Glomerular endothelial cell (primary cell): ENCODE measurements at places on chromosomes 2 and 18.

GRCh38 chr2:220932041-220932440 lies 640.1 kb downstream of the EPHA4 start:
- no peak for DNase-seq

GRCh38 chr2:100140582-100140981 lies 1.8 kb downstream of the AFF3 start:
- DNase-seq: no peak

DNA sequence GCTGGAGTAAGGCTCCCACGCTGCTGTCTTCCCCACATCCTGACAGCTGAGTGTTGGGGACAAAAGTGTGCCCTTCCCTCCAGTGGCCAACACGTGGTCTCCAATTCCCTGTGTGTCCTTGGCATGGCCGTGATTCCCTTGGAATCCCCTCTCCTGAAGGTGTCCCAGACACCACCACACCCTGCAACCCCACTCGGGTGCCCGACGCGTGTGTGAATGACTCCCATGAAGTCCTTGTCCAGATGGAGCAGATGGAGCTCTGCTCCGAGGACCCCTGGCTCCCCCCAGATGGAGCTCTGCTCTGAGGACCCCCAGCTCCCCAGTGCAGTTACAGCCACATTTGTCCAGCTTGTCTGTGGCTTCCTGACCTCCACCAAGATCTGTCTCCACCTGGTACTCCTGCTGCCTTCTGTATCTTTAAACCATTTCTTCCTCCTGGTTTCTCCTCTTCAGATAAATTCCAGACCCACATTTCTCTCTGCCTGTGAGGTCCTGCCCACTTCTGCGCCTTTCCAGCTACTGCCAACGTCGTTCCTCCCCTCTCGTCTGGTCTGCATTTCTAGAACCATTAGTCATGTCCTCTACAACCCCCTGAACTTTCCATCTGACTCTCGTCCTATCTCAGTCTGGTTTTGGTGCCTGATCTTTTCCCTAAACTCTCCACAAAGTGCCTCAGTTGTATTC lies 86.8 kb upstream of the PXDN start:
- no peak for DNase-seq

DNA sequence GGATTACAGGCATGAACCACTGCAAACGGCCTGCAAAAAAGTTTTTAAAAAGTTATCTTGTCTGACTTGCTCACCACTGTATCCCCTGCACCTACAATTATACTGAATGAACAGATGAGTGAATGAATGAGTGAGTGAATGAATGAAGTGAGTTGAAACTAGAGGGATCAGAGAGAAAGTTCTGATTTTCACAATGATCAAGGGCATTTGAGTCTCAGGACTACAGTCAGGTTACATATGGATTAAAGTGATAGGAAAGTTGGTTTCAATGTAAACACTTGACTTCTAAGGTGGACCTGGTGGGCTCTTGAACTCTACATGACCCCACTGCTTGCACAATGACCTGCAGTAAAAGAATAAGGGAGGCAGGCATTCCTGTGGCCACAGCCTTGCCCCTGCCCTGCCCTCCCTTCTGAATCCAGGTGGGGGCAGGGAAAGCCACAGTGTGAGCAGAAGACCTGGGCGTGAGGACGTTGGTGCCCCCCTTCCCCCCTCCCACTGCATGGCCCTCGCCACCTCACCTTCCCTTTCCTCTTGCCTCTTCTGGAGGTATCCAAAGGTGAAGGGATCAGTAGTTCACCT lies 10.7 kb downstream of the C2orf80 start:
- no peak for DNase-seq

GRCh38 chr18:33951031-33951430 lies 273.7 kb downstream of the NOL4 start:
- no peak for DNase-seq

- no peak for DNase-seq
Measured at GRCh38 chr2:85470850-85471800, 52.6 kb downstream of the SH2D6 start.

DNA sequence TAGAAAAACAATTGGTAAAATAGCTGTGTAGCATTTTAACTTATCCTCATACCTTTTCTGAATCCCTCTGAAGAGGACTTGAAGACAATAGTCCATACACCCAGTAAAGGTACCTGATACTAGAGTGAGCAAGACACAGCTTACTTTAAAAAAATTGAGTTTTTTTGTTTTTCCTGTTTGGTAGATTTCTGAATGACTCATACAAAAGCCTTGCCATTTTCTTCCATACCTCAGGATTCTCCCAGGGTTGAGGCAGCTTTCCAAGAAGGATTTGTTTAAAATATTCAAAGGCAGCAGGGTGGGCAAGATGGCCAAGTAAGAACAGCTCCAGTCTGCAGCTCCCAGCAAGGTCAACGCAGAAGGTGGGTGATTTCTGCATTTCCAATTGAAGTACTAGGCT lies 551.0 kb upstream of the LRATD1 start:
- no peak for DNase-seq

DNA sequence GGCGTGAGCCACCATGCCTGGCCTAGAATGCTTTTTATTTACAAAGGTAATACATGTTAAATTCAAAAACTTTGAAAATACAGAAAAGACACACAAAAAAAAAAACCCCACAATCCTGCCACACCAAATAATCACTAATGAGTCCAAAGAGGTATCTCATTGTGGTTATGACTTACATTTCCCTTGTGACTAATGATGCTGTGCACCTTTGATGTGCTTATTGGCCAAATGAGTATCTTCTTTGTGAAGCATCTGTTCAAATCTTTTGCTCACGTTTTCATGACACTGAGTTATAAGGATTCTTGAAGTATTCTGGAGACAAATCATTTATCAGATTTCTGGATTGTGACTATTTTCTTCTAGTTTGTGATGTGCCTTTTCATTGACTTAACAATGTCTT lies 6.4 kb upstream of the NLRC4 start:
- no peak for DNase-seq

- no peak for DNase-seq
Measured at GRCh38 chr2:83113953-83114352, 1345.1 kb downstream of the SUCLG1 start.

GRCh38 chr2:66344087-66344663 lies 90.8 kb upstream of the MEIS1 start:
- no peak for DNase-seq

DNA sequence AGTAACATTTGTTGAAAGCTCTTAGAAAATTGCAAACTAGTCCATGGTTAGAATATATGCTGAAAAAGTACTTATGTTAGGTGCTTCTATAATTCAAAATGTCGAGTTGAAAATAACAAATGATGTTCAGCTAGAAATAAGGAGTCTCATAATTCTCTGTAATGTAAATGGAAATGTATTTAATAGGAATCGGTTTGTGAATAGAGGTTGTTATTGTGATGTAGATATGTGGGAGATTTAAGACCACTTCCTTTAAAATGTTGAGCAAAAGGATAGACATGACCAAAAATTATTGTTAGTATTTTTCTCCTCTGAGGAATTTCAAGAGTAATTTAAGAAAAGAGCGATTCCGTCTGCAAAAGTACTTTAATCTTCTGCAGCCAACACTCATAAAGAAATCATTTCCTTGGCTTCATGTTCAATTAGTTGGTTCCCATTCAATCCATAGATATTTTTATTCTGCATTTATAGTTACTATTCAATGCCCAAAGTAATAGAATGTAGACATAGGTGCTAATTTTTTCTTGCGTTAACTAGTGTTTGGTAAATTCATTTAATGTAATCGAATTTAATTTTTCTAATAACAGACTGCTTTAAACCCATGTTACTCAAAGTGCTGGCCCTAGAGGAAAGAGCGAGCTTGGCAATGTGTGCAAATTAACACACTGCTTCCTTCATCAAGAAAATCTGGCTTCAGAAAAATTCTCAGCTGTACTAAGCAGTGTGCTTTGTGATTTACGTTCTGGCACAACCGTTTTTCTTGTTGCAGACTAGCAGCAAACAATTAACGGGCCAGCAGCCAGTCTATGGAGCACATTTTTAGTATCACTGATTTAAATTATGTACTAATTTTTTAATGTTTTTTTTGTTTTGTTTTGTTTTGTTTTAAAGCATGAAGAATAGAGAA lies 32.2 kb downstream of the FN1 start:
- no peak for DNase-seq

DNA sequence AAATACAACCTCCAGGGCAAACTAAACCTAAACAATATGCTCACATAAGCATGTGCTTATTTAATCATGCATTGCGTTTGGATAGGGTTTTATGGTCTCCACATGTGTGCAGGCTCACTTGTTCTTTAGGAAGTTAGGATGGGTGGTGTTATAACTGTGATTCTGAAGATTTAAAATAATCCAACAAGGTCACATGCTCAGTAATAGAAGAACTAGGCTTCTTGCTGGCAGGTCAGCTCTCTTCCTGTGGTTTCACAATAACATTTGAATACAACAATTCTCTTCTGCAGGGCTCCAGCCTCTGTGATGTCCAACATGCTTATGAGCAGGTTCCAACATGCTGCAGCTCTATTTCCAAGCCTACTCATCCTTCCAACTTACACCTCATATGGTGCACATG lies 84.0 kb downstream of the MYL12B start:
- DNase-seq: no peak

DNA sequence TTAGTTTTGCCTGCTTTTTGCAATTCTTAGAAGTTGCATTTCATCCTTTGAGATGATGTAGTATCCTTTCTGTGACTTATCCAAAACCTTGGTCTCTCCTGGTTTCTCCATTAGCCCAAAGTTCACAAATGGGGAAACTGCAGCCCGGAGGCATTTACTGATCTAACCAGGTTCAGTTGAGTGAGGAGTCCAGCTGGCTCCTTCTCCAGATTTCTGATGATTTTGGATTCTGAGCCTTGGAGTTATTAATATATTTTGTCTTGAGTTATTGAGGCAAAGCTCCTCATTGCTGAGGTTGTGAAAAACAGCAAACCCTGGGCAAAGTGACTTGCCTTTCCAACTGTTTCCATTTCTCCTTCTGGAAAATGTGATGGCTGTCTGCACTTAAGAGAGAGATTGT lies 1.7 kb downstream of the SLC1A4 start:
- no peak for DNase-seq

DNA sequence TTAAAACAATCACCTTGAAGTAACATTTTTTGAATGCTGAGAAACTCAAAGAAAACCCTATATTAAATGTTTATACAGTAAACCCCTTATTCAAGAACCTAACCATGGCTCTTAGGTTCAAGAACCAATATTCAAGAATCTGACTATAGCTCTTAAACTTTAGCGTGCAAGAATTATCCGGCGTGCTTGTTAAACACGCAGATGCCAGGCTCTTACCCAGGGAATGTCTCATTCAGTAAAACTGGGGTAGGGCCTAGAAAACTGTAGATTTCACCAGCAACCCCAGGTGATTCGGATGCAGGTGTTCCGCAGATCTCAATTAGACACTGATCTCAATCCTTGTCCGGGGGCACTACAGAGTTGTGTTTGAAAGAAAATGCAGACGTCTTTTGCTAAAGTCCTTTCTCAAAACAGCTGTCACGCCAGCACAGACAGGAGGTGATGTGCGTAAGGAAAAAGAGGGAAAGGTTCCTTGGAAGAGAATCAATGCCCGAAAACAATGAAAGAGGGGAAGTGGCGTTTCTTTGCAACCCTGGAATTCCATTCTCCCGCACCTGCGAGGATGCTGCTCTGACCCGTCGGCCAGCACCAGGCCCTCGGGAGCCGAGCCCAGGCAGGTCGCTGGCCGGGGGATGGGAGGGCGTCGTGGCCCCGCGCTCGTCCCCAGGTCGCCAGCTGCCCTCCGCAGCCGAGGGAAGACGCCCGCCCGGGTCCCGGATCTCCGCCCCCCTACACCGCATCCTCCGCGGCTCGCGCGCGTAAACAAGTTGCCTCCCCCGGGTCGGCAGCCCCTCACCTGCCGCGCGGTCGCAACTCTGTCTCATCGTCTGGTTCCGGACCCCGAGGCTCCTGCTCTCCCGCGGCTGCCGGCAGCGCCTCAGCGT lies 851 bp downstream of the EIF2AK3 start:
- no peak for DNase-seq

- DNase-seq: no peak
Measured at GRCh38 chr18:58078889-58079573, 35.0 kb downstream of the NEDD4L start.

DNA sequence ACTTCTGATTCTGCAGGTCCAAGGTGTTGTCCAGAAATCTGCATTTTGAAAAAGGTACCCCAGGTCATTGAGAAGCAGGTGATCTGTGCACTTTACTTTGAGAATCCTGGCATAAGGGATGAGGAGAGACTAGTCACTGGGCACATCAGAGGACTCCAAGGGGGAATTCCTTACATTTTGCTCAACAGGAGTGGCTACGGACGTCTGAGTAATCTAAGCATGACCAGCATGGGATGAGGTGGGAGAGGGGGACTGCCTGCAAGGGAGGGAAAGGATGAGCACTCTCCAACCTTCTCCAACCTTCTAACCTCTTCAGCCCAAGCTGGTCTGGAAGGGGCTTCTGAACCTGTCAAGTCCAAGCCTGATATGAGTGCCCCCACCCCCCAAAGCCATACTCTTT lies 55.5 kb downstream of the MARCHF4 start:
- no peak for DNase-seq

DNA sequence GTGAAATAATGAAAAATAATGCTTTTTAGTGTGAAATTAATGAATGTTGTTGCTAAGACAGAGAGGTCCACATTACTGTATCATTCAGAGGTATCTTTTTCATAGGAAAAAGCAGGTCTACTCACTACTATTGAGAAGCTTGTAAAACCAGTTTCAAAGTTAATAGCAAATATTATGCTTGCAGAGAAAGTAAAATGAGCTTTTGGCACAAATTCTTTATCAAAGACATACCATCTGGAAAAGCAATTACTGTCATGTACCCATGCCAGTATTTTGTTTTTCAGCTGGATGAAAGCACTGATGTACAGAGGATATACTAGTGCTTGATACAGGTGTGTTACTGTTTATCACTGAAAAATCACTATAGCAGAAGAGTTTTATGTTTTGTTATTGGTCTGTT lies 77.5 kb downstream of the NCOA1 start:
- no peak for DNase-seq

GRCh38 chr2:120624061-120624737 lies 111.5 kb upstream of the GLI2 start:
- DNase-seq: no peak

DNA sequence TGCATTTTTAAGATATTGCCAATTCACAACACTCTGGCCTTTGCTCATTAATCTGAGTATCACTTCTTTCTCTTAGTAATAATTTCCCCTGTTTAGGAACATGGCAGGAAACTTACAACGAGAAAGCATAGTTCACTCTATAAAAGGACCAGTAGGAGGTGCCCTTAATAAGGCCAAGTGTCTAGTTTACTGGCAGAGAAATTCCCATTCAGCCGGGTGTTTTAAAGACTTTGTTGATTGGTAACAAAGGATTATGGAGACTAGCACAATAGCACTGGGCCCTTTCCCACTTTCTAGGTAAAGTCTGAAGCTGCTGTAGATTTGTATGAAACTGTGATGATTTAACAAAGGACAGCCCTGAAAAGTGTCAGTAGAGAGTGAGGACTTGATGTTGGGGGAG lies 3.1 kb downstream of the DCC start:
- no peak for DNase-seq

- no peak for DNase-seq
Measured at GRCh38 chr2:206202446-206202845, 42.8 kb downstream of the EEF1B2 start.
